ENCODE measurements at places on chromosomes 16 and 17.

GRCh38 chr17:5032865-5033264 lies 2.4 kb downstream of the SLC52A1 start:
- no peak for DNase-seq

DNA sequence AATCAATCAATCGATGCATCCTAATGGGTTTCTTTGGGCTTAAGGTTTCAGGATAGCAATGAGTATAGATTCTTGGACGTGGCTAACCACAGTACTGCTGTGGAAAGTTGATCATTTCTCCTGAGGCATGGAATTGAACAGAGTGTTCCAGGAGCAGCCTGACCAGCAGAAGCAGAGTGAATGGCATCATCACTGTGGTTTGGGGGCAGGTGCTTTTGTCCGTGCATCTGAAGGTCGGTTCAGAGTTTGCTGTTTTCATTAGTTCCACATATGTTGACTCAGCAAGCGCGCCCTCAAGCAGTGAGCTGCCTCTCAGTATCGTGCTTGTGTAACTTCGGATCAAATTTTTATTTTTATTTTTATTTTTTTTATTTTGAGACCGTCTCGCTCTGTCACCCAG lies 24.9 kb downstream of the KIAA0513 start:
- no peak for DNase-seq

GRCh38 chr17:9285602-9286427 lies 264.5 kb downstream of the NTN1 start:
- no peak for DNase-seq

- DNase-seq = peak; percentile 83
Measured at GRCh38 chr17:47695429-47696376, 1.7 kb downstream of the TBKBP1 start.

- peak; percentile 98 for DNase-seq
Measured at GRCh38 chr16:2968738-2969544, at the start of gene PAQR4. TSS of gene PAQR4 (plus strand) at chr16:2969348. CDS start at chr16:2969675, 327 bp downstream.

GRCh38 chr17:15349119-15349518 lies 7.7 kb upstream of the TEKT3 start:
- DNase-seq = no peak

GRCh38 chr17:77378318-77379064 lies 237.7 kb downstream of the SEC14L1 start:
- no peak for DNase-seq

- DNase-seq = no peak
Measured at GRCh38 chr16:50821586-50821985, 79.7 kb downstream of the CYLD start.

DNA sequence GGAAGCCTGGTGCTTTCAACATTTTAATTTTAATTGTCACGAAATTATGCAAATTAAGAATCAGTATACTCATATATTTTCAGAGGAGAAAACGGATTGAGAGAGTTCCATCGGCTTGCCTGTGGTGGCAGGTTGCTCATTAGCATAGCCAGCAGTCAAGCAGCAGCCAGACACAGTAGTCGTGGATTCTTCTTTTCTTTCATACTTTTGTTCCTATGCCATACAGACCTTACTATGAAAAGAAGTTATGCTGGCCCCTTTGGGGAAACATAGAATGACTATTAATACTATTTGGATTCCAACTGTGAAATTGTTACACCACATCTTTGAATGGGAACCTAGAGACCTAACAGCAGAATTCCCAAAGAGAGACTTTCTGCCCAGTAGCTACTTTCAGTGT lies 617.7 kb upstream of the CA10 start:
- DNase-seq = no peak

- no peak for DNase-seq
Measured at GRCh38 chr17:3935140-3935542, 18.9 kb upstream of the P2RX1 start.

- no peak for DNase-seq
Measured at GRCh38 chr16:1724491-1724890, 18.5 kb downstream of the MAPK8IP3 start.

- no peak for DNase-seq
Measured at GRCh38 chr17:16261049-16261448, 44.0 kb downstream of the PIGL start.

DNA sequence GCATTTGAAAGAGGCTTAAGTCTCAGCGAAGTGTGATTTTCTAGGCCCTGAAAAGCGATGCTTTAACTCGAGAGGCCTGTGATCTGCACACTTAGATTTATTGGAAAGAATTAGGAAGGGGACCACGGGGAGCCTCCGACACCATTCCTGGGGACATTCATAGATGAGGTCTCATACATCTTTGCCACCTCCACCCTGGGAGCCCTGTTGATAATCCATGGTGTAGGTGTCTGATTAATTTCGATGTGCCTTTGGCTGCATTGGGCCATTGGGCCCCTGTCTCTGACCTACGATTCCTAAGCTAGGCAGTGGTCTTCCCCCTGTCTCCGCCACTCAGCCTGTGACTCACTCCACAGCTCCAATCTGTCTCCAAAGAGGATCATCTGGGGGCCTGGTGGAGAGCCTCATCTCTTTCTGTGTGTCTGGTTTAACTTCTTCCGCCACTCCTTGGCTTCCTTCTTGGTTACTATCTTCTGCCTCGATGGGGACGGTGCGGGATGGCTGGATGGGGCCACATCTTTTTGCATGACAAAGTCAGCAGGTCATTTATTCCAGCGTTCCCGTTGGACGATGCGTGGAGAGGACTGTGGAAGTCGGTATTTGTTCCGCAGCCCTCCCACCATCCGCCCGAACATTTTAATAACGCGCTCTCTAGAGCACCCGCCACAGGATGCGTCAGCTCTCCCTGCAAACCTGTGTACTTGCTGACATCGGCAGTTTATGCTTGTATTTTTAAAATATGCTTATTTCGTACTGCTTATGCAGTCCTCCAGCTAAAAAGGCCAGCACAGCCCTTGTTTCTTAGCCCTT lies 109.3 kb downstream of the IRX3 start:
- peak; percentile 72 for DNase-seq

DNA sequence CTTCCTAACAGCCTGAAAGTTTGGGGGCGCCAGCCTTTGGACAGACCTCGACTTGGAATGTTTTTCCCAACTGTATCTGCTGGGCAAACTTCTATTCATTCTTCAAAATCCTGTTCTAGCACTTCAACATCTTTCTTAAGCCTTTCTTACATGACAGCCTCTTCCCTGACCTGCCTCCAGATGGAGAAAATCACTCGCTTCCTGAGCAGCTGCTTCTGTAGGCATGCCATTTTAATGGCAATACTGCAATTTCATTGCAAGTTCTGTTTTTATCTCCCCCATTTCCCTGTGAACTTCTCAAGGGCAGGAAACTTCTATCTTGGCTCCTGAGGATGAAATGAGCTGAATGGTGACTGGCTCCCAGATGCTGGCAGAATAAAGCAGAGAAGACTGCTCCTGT lies 128.8 kb upstream of the ASIC2 start:
- no peak for DNase-seq

GRCh38 chr17:66811683-66812054 lies 23.2 kb upstream of the CACNG5 start:
- peak; percentile 22 for DNase-seq

- DNase-seq = no peak
Measured at GRCh38 chr16:81455720-81456494, 11.3 kb downstream of the CMIP start.

GRCh38 chr17:75308732-75309629 lies 19.7 kb upstream of the SLC25A19 start:
- DNase-seq = no peak

GRCh38 chr16:83579436-83579835 lies 228.3 kb upstream of the HSBP1 start:
- DNase-seq = no peak

GRCh38 chr16:66388350-66389139 lies 22.1 kb downstream of the CDH5 start:
- DNase-seq = no peak

DNA sequence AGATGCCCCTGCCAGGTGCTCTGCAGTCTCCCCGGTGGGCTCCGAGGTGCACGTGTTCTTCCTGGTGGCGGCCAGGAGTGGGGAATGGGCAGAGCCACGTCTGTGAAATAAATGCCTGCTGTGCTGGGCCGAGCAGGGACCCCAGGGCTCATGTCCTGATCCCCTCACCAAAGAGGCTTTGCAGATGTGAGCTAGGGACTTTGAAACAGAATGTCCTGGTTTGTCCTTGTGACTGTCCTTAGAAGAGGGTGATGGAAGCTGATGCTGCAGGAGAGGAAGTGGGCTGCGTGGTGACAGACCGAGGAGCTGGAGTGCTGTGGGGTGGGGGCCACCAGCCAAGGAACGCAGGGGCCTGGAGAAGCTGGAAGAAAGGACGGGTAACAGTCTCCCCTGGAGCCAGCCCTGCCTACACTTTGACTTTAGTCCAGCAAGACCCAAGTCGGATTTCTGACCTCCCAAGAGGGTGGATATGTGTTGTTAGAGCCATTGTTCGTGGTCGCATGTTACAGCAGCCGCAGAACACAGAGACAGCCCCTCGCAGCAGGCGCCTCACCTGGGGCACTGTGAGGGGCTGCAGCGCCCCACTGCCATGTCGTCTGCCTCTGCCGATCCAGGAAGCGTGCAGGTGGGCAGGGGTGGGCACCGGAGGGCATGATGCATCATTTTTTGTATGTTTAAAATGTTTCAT lies 217.9 kb upstream of the CIBAR2 start:
- no peak for DNase-seq

DNA sequence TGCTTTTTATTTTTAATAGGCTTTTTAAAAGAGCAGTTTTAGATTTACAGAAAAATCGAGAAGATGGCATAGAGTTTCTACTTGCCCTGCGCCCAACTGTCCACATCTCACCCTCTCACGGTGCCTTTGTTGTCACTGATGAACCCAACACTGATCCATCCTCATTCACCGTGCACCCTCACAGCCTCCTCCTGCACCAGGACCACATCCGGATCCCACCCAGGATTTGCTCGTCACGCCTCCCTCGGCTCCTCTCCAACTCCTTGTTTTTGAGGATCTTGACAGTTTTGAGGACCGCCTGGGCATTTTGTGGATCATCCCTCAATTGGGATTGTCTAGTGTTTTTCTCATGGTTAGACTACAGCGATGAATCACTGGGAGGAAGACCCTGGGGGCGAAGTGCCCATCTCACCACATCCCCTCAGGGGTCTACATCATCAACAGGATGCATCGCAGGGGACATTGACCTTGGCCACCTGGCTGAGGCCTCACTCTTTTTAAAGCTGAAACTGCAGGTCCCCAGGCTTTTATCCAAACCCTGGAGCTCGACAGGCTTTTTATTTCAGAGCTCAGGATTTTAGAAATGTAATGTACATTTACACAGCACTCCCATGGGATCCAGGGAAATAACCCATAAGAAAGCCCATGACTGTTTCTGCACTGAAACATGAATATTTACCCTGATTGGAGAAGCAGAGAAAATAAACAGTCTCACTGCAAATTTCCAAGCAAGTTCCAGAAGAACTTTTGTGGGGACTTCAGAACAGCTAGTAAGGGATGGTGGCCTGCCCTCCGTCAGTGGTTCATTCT lies 71.8 kb upstream of the ZNF469 start:
- DNase-seq = peak; percentile 26

GRCh38 chr16:56102183-56102686 lies 89.1 kb upstream of the GNAO1 start:
- peak; percentile 85 for DNase-seq

DNA sequence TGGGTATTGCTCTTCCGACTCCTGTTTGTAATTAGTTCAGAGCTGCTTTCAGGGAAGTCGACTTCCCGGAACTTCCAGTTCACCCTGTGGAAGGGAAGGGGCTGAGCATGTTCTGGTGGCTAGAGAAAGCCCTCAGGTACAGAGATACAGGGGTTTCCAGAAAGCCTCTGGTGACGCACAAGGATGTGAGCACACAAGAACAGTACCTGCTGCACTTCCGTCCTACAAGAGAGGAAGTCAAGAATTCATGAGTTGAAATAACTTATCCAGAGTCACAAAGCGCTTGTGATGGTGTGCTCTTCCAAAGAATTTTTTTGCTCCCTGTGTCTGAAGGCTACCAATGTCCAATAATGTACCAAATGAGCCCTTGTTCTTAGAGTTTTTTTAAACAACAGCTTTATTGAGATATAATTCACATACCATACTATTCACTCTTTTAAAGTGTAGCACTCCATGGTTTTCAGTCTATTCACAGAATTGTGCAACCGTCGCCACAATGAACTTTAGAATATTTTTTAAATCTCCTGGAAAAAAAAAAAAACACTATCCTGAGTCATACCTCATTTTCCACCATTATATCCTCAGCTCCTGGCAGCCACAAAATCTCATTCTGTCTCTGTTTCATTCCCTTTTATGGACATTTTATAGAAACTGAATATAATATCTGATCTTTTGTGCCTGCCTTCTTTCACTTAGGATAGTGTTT lies 327.6 kb downstream of the CDH13 start:
- DNase-seq = no peak

GRCh38 chr16:57481421-57481820 lies 4.9 kb downstream of the DOK4 start:
- DNase-seq = no peak

DNA sequence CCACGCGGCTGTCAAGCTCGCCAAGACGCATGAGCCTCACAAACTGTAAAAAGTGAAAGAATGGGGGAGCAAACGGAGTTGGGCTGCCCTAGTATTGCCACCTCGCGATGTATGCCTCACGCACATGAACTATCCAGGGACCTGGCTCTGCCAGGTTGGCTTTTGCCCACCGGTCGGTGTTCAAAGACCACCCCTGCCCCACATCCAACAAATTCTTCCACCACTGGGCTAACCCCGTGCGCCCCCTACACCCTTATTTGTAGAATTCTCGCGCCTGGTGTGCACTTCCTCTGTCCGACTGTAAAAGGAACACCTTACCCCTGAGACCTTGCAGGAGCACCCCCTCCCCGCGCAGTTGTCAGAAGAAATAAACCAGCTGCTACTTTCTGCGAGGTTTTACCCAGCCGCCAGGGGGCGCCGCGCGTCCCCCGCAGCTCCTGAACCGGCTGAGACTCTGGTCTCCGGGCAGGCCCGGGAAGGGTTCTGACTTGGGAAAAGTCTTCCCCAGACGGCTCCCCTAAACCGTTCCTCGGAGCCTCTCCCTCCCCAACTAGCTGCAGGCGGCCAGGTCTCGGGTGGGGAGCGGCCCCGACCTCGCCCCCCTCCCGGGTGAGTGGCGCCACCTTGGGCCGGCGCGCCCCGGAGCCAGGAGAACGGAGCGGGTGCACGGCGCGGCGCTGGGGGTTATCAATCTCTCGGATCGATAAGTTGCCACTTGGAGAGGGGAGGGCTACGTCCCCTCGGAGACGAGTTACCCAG lies 1.7 kb upstream of the ZNF423 start:
- DNase-seq = no peak

GRCh38 chr17:58304750-58305486 lies 23.7 kb downstream of the TSPOAP1 start:
- DNase-seq = no peak

- DNase-seq = no peak
Measured at GRCh38 chr17:65522751-65523404, 38.6 kb downstream of the AXIN2 start.

All from posterior cingulate gyrus (tissue), 11 donors.